ENCODE measurements at places on chromosomes 11 and 22. TPM values are rescaled to one million over a fixed set of nuclear protein-coding genes. Genes with fewer than 3 reads are reported as not detected.

The VPREB1 gene
- total RNA-seq: 3.5 TPM

The WBP2NL gene
- 1.6 TPM for total RNA-seq

The COMMD9 gene
- 50.9 TPM for total RNA-seq

The TMEM121B gene
- under 0.01 TPM for total RNA-seq

The CDC42EP2 gene
- total RNA-seq: 0.81 TPM

The GLYAT gene
- total RNA-seq: not detected

The MS4A3 gene
- total RNA-seq: 16.7 TPM

The CYP2D6 gene
- total RNA-seq: 0.27 TPM

The KDM4D gene
- 1.3 TPM for total RNA-seq

The PRR33 gene
- total RNA-seq: 0.54 TPM

The TEX12 gene
- total RNA-seq: not detected

The DGAT2 gene
- total RNA-seq: 1.1 TPM

The OR51F1 gene
- not detected for total RNA-seq

The UPK2 gene
- not detected for total RNA-seq

The TPH1 gene
- total RNA-seq: 0.27 TPM

The MFRP gene
- not detected for total RNA-seq

The PKP3 gene
- 0.27 TPM for total RNA-seq

The OR4D5 gene
- 0.27 TPM for total RNA-seq

The ABCG4 gene
- under 0.01 TPM for total RNA-seq

The MMP8 gene
- 1.3 TPM for total RNA-seq

The RFPL3 gene
- total RNA-seq: not detected
